ENCODE measurements at places on chromosomes 13 and 19.

DNA sequence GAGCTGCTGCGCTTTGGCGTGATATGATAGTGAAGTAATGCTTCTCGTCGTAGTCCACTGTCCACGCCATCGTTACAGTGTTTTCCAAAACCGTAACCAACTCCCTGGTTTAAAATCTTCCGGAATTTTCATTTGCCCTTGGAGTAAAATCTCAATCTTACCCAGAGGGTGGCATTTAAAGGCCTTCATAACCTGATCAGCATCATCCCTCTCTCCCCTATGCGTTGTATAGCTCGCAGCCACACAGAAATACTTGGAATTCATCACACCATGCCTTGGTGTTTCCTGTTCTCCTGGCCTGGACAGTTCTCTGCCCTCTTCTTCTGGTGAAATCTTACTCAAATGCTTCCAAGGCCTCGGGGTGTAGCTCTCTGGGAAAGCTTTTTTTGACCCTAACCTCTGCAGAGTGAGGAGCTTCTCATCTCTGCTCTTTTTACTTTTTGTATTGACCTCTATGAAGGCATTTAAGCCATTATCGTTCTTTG, 839 bp downstream of the MPHOSPH8 start:
- DNase-seq: no peak

GRCh38 chr13:77372275-77372674, 45.4 kb upstream of the MYCBP2 start:
- DNase-seq: no peak

GRCh38 chr19:33350538-33351309, 22.8 kb upstream of the CEBPG start:
- peak; percentile 87 for DNase-seq

DNA sequence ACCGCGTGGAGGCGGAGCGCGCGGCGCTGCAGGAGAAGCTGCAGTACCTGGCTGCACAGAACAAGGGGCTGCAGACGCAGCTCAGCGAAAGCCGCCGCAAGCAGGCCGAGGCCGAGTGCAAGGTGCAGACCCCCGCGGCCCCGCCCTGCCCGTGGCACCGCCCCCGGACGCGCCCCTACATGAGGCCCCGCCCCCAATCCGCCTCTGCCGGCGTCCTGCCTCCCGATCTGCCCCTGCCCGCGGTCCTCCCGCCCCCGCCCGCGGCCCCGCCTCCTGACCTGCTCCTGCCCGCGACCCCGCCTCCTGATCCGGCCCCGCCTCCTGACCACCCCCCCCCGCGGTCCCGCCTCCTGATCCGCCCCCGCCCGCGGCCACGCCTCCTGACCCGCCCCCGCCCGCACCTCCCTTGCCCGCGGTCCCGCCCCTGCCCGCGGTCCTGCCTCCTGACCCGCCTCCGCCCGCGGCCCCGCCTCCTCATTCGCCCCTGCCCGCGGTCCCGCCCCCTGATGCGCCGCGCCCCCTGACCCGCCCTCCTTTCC, 11.7 kb downstream of the PRR36 start:
- peak; percentile 77 for DNase-seq

GRCh38 chr19:56087647-56088496, 33.2 kb downstream of the ZNF787 start:
- no peak for DNase-seq

Measured in RWPE2 (cell line).